ENCODE measurements at places on chromosomes 2 and 18.

DNA sequence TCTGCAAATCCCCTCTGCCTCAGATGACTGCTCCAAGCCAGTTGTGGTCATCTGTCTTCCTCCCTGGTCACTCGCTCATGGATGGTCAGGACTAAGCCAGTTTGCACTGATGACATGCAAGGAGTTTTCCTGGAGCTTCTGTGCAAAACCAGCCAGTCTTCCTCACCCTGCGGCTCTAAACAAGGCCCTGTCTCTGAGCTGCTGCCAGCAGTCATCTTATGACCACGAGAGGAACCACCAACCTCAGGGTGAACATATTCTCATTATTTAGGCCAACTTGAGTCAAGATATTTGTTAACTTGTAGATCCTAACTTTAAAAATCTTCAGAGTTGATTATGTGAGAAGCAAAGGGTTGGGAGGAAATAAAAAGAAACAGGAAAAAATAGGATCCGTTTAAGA is 119.9 kb upstream of the CAB39 start:
- DNase-seq = no peak

DNA sequence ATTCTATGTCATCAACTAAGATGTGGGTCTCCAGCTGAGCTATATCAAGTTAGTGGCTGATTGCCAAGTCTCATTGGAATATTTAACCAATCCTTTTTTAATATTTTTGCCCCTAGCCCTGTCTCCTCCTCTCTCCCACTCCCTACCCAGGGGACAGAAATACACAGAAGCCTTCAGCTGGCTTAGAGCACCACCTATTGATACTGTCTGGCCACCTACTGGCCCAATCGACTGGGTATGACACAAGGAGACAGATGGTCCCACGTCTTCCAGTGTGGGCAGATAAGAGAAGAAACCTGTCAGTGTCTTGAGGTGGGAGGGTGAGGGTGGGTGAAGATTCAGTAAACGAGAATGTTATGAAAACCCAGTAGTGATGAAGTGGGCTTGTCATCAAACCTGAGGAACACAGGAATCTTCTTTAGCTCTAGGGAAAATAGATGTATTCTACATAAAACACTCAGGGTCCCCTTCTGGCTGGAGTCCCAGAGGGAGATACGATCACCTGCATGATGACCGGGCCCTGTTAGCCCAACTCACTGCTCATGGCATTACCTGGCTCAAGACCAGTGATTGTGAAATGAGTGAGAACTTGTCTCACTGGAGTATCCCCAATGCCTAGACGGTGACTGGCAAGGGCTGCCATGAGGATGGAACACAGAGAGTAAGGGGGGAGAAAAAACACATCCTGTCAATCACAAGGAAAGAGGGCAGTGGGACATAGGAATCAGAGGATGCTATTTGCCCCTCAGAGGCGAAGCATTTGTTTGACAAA is 26.7 kb downstream of the POLR1A start:
- no peak for DNase-seq

DNA sequence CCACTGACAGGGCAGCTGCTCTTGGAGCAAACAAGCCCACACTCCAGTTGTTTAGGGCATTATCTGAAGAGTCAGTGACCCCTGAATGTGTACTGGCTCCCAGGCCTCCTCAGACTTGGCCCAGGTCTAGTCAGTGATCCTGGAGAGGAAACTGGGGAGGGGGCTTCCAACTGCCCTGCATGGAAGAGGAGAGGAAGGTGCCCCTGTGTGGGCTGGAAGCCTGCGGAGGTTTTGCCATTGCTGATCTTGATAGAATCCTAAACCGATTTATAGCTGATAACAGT is 197.4 kb downstream of the MGAT5 start:
- no peak for DNase-seq

DNA sequence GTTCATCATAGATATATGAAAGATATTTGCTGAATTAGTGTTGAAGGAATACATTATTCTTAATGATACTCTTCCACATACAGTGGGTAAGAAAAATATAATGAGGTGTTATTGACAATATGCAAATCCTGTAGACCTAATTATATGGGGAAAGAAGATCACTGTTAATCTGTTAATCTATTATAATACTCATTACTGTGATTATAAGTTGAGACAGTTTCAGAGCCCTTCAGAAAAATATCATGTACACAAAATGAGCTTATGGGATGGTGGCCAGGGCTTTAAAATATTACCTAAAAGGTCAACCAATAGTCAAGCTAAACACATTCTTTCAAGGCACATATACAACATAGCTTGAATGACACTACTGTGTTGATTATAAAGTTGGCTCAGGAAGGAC is 163.5 kb downstream of the NOL4 start:
- no peak for DNase-seq

DNA sequence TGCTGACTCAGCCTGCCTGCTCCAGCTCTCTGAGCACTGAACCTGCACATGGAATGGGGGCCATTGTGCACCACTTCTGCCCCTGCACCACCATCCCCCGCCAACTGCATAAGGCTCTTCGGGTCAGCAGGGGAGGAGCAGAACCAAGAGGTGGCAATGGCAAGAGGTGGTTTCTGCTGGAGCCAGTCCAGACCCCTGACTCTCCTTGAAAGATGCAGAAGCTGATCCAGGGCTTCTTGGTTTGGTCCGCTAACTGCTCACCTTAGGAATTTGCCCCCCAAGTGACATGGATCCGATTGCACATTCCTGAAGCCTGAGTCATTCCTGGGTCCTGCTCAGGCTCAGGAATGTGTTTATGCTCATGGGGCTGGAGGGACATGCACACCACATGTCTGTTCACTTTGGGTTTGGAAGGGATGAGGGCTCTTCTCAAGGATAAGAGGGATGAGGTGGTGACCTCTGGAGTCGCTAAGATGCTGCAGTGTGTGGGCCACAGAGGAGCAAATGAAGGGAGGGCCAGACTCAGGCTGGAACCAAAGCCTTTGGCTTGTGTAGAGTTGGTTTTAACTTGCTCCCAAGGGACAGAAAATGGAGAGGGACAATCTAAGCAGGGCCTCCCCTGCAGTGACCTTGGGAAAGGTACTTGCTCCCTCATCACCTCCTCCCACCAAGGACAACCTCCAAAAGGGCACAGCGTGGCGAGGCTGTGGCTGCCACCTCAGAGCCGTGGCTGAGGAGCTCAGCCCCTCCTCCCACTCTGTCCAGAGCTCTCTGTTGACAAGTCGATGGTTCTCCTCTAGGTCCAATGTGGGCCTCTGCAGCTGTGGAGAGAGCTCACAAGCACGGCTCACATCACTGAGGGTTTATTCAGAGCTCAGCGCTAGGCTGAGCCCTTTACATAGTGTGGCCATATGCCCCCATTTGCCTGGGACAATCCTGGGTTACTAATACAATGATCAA is 66.2 kb downstream of the HS1BP3 start:
- DNase-seq = peak; percentile 100

DNA sequence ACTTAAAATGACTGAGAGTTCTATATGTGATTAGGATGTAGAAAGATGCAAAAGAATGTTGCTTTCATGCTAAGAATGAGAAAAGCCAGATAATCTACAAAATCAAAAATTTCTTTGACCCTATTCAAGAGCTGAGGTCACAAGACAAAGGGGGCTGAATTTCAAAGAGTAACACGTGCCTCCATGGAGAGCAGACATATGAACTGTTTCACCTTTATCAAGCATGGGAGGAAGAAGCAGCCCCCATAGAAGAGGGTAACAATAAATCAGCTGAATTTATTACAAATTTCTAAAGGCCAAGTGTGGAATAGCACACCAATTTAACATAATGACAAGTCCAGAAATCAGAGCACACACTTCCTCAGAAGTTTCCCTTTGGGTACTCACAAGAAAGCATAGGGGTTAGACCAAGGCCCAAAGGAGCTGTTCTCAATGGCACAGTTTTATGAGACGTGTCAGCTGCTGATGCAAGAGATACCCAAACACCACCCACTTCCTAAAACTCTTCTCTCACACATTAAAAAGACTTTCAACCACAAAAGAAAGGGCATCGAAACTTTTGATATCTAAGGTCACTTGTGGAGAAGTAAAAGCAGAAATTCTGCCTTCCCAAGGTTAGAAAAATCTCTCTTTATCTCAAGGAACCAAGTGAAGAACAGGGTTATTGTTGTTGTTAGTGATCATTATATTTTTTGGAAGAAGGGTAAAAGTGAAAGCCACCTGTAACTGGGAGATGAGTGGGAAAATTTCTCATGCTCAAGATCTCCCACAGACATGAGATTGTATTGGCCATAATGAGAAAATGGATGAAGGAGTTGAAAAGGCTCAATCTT is 950.1 kb downstream of the TRIB2 start:
- no peak for DNase-seq

DNA sequence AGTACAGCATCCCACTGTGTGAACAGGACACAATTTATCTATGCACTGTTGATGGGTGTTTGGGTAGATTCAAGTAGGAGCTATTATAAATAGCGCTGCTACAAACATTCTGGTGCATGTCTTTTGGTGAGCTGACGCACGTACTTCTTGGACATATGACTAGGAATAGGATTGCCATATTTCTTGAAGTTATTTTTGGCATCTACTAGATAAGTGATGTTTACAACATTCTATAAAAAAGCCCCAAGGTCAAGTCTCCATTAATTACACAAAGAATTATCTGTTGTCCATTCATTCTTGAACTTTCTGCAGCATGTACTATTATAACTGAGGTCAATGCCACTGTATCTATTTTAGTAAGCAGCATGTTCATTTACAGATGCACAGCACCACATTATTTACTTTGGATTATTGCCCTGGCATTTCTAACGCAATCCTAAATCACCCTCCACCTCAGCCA is 225.5 kb upstream of the TMEM200C start:
- DNase-seq = no peak

DNA sequence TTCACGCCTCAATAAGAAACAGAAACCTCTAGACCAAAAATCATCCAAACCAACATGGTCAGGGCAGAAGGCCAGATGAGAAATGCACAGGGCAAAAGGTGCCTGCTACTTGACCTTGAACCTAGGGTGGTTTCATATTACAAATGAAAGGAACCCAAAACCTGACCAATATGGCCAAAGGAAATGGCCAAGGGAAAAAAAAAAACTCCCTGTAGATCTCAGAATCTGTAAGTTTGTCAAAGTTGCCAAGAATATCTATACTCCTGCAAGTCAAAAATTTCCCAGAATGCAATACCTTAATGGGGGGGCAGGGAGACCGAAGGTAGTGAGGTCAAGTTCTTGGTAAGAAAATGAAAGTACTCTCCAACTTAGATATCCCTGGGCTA is 47.2 kb downstream of the HIBCH start:
- no peak for DNase-seq

DNA sequence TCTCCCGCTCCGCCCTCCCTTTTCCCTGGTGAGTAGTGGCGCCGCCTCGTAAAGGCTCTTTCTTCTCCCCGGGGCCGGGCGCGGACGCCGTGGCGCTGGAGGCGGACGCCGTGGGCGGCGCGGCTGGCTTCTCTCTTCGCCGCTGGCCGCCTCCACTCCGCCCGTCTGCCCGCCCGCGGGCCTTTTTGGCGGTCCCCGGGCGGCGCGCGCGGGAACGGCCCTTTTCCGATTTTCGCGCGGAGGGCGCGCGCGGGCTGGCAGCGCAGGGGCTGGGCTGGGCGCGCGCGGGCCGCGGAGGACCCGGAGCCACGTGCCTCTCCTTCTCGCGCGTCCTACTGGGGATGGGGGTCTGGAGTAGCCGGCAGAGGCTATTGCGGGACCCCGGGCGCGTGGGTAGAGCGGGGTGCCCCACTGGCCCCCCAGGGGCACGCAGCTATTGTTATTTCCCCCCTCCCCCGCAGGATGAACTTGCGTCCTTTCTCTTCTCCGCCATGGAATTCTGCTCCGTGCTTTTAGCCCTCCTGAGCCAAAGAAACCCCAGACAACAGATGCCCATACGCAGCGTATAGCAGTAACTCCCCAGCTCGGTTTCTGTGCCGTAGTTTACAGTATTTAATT is 472 bp downstream of the SLC20A1 start:
- DNase-seq = no peak

DNA sequence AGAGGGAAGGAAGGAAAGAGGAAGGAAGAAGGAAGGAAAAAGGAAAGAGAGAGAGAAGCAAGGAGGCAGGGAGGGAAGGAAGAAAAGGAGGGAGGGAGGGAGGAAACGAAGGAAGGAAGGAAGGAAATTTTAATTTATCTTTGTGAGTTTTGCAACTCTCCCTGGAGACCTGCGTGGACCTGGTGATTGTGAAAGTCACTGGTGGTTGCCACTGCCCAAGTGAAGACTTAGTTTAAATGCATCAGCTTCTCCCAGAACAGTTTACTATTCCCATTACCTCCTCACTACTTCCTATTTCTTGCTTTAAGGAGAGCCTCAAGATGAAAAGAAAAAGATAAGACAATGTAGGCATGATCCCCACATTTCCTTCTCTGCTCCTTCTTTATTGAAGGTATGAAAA is 68.8 kb downstream of the ACVR1C start:
- no peak for DNase-seq

- DNase-seq = peak; percentile 41
These were observed 204.8 kb downstream of the TFCP2L1 start for GRCh38 chr2:121080013-121080772.

GRCh38 chr2:99520813-99521212 is 31.0 kb upstream of the REV1 start:
- no peak for DNase-seq

DNA sequence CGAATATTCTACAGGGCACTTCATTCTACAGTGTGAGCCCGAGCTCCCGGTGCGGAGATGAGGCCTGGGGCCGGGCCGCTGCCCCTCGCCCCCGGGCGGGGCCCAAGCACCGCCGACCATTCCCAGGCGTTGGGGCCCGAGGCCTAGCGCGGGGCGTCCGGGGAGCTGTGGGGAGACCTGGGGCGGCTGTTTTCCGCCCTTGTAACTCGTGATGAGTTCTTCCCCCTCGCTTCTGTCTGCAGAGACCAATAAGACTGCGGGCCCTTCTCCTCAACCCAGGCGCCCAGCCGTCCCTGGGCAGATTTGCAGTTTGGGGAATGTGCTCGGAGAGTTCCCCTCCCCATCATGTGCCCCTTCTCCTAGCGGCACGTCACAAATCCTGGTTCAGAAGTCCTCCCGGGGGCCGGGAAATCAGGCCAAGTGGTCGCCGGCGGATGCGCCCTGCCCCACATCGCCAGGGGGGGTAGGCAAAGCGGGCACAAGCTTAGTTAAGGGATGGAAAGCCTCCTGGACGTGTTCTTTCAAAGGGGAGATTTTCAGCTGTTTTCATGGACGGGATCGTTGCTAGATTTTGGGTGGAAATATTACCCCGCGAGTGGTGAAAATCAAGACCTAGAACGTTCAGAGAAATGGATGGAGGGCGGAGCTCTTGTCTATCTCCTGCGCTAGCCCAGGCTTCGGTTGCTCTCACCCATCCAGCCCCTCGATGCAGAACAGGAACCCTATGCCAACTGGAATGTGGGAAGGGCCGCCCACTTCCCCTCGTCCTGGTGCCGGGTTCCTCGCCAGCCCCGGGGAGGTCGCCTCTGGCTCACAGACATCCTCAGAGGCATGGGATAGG is 18.8 kb upstream of the HAAO start:
- DNase-seq = no peak

DNA sequence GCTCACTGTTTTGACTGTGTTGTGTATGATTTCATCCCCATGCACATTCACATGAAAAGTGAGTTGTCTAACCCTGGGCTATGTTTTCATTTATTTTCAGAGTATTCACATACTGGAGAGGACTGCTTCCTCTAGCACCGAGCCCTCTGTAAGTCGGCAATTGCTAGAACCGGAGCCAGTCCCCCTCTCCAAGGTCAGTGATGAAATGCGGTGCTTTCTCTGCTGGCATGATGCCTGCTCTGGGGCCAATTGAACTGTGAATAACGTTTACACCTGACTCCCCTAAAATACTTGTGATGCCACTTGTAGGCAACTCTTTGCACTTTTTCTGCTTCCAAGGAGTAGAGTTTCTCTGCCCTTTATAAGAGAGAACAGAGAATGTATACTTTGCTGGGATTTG is 126.9 kb downstream of the PRKRA start:
- no peak for DNase-seq

All from RCC 7860 (cell line).